ENCODE measurements at places on chromosomes 7 and 10. TPM values are rescaled to one million over a fixed set of nuclear protein-coding genes. Genes with fewer than 3 reads are reported as not detected.

- no peak for DNase-seq
- H3K27ac ChIP-seq, result no peak overlapping the region
- no peaks in the 10 kb centered on the region for H3K27me3 ChIP-seq
- no peaks in the 10 kb centered on the region for H3K36me3 ChIP-seq
These were observed 487.6 kb upstream of the ZMIZ1 start for GRCh38 chr10:78581133-78581694.

DNA sequence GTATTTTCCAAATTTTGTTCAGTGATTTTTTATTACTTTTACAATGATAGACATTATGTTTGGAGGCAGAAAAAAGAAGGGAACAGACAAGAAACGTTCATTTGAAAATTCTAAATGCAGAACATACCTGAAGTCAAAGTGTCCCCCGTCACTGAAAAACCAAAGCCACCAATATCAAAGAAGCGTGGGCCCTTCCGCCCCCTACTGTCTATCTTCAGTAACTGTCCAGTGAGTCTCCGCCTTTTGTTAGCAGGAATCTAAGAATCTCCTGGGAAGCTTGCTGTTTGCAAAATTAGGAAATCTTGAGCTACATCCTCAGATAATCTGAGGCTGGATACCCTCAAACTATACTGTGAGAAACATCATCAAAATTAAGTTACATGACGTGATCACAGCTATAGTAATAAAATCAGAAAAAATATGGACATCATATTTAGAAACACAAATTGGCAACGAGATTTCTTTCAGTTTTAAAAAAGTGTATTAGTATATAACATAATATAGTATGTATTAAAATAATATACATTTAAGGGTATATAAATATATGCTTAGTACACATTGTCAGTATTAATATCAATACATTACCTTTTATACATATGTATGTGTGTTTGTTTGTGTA lies 169.3 kb upstream of the AKR1E2 start:
- no peak overlapping the region for H3K4me3 ChIP-seq
- DNase-seq, result peak; percentile 81
- no peaks in the 10 kb centered on the region for H3K36me3 ChIP-seq
- H3K4me1 ChIP-seq, result peaks cover 30% of the 10 kb centered on the region

MYH16 gene
- not detected for total RNA-seq

- H3K27ac ChIP-seq, result no peak overlapping the region
- H3K4me3 ChIP-seq, result no peak overlapping the region
- no peaks in the 10 kb centered on the region for H3K27me3 ChIP-seq
- DNase-seq, result no peak
- peaks cover 13% of the 10 kb centered on the region for H3K4me1 ChIP-seq
These were observed 674.3 kb upstream of the PHF14 start for GRCh38 chr7:10299384-10299783.

DNA sequence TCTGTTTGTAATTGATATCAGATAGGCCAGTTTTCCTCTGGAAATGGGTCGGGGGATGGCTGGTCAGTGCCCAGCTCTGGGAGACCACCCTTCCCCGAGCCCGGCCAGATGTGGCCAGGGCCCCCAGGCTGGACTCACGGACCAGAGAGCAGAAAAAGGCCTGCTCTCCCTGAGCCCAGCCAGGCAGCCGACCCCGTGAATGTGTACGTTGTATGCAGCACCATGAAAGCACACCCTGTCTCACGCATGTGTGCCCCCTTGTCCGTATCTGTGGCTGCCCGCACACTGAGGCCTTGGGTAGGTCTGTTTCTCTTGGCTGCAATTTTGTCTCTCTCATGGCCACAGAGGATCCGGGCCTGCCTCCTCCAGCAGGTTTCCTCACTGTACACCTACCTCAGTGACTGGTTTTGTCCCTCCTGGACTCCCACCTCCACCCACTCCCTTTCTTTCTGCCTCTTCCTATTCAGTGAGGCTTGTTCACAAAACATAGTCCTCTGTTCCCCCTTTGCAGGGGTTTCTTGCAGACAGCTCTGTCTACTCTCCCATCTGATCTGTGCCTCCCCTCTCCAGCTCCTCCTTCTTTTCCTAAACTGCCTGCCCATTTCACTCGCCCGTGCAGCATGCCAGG lies 23.6 kb upstream of the ANKRD2 start:
- no peak for DNase-seq
- no peak overlapping the region for H3K27ac ChIP-seq
- no peaks in the 10 kb centered on the region for H3K36me3 ChIP-seq
- no peaks in the 10 kb centered on the region for H3K27me3 ChIP-seq
- no peak overlapping the region for H3K4me3 ChIP-seq

DNA sequence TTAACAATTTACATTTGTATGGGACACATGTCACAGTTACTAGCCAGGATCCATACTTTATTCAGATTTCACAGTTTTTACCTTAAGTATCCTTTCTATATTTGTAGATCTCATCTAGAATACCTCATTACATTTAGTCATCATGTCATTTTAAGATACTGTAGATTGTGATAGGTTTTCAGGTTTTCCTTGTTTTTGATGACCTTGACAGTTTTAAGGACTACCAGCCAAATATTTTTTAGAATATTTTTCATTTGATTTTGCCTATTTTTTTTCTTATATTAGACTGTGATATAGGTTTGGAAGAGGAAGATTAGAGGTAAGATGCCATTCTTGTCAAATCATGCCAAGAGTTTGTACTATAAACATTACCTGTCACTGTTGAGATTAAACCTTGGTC lies 460.3 kb downstream of the ANKRD7 start:
- H3K4me1 ChIP-seq, result no peaks in the 10 kb centered on the region
- H3K36me3 ChIP-seq, result no peaks in the 10 kb centered on the region
- no peaks in the 10 kb centered on the region for H3K27me3 ChIP-seq
- DNase-seq, result no peak

- no peaks in the 10 kb centered on the region for H3K36me3 ChIP-seq
- H3K4me1 ChIP-seq, result no peaks in the 10 kb centered on the region
- no peaks in the 10 kb centered on the region for H3K27me3 ChIP-seq
- no peak overlapping the region for H3K4me3 ChIP-seq
- no peak overlapping the region for H3K27ac ChIP-seq
- no peak for DNase-seq
These were observed 122.0 kb downstream of the PLCE1 start for GRCh38 chr10:94115725-94116124.

- H3K36me3 ChIP-seq, result no peaks in the 10 kb centered on the region
- H3K27me3 ChIP-seq, result no peaks in the 10 kb centered on the region
- H3K4me3 ChIP-seq, result no peak overlapping the region
- no peak for DNase-seq
These were observed 32.8 kb downstream of the GOLGA7B start for GRCh38 chr10:97882142-97883091.

GRCh38 chr10:46287846-46288477 lies 1.2 kb downstream of the ANTXRL start:
- H3K36me3 ChIP-seq, result no peaks in the 10 kb centered on the region
- peaks cover under 1% of the 10 kb centered on the region for H3K4me1 ChIP-seq
- no peak overlapping the region for H3K27ac ChIP-seq
- no peak overlapping the region for H3K4me3 ChIP-seq

NKX6-2 gene
- not detected for total RNA-seq

DMTF1 gene
- 176 TPM for total RNA-seq

DNA sequence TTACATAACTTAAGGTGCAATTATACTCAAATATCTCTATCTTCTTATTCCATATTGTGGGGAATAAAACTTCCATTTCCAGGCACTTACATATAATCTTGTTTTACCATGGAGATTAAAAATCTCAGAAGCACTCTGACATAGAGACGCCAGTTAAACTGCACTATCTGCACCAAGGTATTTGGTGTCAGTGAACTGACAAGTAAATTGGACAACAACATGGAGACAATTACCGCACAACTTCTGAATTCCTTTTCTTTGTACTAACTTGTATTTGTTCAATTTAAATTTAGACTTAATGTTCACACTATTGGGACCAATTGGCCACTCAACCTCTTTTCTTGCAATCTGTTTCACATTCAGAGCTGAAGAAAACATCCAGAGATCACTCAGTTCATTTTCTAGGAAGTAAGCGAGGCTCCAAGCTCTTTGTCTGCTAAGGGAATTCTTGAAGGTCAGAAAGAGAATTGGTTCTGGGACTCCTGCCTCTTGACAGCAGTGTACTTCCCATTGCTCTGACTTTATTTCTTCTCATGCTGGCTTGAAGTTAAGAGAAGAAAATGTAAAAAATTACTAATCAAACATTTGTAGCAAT lies 184.7 kb downstream of the CHCHD3 start:
- no peak overlapping the region for H3K4me3 ChIP-seq
- H3K36me3 ChIP-seq, result no peaks in the 10 kb centered on the region
- H3K27ac ChIP-seq, result no peak overlapping the region
- DNase-seq, result no peak

Measured in neural progenitor cell (in vitro differentiated cells).